ENCODE measurements at places on chromosomes 12 and 14.

GRCh38 chr12:106954462-106955376, 988 bp upstream of the TMEM263 start:
- DNase-seq: peak; percentile 64

DNA sequence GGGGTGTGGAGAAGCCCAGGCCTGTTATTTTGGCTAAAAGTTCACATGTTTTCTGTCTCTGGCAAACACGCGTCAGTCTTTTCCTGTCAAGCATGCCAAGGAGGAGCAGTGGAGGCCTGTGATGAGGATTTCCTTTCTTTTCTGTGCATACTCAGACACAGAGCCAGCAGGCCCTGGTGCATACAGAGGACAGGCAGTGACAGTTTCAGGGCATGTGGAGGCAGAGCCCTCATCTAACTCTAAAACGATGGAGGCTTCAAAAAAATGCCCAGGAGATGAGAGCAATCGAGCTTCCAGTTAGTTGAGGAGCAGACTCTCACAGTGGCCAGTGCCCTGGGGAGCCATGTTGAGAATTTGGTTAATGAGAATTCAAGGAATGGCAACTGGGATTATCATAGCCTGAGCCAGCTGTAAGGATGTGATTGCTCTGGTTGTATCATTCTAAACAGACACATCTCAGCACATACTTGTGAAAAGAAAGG, 66.5 kb downstream of the TRAFD1 start:
- DNase-seq: no peak

GRCh38 chr12:68349220-68349621, 17.1 kb upstream of the MDM1 start:
- no peak for DNase-seq

DNA sequence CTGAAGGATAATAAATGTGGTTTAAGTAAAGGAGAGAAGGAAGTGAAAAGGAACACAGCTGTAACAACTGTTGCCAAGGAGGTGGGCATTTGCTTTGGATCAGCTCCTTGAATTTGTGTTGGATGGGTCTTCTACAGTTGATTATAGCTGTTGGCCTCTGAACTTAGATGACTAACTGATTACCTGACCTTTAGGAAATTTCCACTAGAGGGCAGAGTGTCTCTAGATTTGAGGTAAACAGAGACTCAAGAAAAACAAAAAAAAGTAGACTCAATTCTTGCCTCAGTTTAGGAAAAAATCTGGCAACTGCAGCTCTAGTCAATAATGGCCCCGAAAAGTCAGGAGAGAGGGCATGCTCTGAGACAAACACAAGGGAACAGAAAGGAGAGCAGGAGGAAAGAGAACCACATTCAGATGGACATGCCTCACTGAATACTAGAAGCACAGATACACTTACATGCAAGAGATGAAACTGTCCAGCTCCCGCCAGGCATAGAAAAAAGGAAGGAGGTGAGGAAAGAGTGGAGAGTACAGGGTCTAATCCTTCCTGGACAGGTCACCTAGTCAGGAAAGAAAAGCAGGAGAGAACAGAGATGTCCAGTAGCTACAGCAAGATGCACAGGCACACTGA, 20.6 kb downstream of the COX14 start:
- DNase-seq: no peak

- no peak for DNase-seq
These were observed 37.0 kb downstream of the WASHC3 start for GRCh38 chr12:102024765-102025164.

DNA sequence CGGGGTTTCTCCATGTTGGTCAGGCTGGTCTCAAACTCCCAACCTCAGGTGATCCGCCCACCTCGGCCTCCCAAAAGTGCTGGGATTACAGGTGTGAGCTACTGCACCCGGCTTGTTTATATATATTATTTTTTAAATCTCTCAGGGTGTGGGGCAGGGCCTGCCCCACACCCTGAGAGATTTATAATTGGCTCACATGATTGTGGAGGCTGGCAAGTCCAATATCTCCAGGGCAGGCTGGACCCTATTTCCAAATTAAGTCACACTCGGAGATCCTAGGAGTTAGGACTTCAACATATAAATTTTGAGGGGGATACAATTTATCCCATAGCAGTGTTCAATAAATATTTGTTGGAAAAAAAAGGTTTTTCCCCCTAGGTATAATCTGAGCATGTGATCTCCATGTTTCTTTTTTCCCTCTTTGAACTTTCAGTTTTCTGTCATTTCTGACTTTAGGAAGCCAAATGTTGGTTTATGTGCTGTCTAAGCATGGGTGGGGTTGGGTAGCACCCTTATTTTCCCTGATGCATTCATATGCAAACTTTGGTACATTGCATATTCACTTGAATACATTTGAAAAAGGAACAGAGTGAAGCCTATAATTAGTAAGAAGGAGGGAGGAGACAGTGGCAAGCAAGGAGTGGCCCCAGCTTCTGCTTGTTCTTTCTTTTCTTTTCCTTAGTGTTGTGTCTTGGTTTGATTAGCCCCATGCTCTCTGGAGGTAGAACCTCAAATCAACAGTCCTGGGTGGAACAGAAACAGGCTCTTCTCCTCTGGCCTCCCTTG, 8.7 kb upstream of the A2ML1 start:
- DNase-seq: no peak

DNA sequence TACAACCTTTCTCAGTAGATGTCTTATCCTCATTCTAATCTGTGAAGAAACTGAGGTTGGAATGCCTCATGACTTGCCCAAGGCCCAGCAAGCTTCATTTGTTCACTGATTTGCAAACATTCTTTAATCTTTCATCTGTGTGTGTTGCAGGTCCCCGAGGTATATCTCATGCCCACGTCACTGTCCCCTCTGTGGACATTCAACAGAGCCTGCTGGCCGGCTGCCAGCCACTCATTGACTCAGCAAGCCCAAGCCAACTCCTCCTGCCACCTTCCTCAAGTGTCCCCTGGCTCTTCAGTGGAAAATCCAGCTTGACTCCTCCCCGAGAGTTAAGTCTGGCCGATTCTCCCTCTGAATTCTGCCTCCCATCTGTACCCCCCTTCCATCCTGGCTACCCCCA, 1.9 kb upstream of the DCAF4 start:
- DNase-seq: no peak

DNA sequence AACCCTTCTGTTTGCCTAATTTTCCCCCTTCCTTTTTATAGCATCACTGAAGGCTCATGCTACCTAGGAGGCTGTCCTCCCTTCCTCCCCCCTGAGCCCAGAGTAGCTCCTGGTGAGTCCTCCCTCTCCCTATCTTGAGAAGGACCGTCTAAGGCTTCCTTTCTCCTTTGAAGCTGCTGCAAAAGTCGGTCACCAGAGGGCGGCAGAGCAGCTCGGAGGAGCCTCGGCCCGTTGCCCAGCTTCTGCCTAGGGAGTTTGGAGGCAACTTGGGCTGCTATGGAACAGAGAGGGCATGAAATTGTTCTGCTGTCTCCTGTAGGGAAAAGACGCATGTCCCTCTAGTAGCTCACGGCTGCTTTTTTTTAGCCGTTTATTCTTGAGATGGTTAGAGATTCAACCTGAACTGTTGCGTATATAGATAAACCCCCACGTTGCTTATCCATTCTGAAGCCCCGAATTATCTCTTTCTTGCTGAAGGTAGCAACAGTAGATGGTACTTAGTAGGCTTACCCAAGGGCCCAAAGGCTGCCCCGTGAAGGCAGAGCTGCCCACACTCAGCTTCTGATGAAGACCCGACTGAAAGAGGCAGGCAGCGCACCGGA, 5.7 kb downstream of the WNT5B start:
- DNase-seq: peak; percentile 84

GRCh38 chr14:90536092-90536491, 139.3 kb downstream of the CALM1 start:
- DNase-seq: no peak

GRCh38 chr12:19021646-19022045, 107.9 kb upstream of the PLEKHA5 start:
- DNase-seq: no peak

- DNase-seq: no peak
These were observed 18.3 kb downstream of the ADGRD1 start for GRCh38 chr12:130971925-130972585.

- DNase-seq: peak; percentile 9
These were observed 29.2 kb downstream of the GALNT16 start for GRCh38 chr14:69288956-69289705.

DNA sequence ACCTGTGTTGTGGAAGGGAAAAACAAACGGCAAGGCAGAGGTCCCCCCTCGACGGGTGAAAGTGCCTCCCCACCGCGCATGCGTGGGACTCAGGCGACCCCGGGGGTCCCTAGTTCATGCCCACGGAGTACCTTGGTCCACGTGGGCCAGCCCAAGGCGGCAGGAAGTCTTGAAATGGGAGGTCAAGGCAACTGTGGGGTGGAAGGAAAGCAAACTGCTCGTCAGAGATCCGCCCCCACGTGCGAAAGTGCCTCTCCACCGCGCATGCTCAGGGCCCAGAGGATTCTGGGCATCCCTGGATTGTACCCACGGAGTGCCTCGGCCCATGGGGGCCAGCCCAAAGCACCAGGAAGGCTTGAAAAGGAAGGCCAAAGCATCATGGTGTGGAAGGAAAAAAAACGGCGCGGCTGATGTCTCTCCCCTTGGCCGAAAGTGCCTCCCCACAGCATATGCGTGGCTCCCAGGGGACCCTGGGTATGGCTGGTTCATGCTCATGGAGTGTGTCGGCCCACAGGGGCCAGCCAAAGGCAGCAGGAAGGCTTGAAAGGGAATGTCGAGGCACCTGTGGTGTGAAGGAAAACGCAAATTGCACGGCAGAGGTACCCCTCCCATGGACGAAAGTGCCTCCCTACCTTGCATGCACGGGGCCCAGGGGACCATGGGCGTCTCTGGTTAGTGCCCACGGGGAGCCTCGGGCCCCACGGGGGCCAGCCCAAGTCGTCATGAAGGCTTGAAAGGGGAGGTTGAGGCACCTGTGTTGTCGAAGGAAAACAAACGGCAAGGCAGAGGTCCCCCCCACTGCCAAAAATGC, 369.7 kb downstream of the ALG10 start:
- DNase-seq: peak; percentile 22

DNA sequence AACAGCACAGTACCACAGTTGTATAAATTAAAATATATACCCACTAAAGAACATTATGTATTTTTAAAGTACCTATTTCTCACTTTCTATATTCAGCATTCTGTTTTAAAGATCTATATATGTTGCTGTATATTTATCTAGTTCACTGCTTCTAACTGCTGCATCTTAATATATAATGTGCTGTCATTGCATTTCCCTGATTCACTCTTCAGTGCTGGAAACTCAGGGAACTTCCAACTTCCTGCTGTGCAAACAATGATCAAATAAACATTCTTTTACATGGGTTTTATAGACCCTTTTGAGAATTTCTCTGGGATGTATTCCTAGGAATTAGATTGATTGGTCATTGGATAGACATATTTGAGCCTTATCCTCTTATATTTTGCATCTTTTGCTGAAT, 379.1 kb downstream of the APAF1 start:
- no peak for DNase-seq

GRCh38 chr14:92353447-92353846, 30.5 kb downstream of the SLC24A4 start:
- no peak for DNase-seq

DNA sequence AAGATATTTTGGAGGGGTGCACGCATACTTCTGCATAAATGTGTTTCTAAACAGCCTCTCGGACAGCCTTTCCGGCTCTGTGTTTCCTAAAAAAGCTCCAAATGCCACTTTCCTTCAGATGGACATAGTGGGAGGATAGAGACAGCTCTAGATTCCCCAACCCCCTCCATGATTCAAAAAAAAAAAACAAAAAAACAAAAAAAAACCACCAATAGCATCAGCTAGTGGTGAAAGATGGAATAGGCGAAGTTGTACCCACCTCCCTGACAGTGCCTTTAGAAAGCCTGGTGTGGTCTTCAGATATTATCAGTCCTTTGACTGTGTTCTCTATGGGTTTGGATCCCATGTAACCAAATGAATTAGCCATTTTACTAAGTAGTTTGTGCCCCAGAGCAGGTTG, 94.1 kb downstream of the PHETA1 start:
- DNase-seq: no peak

- peak; percentile 90 for DNase-seq
These were observed 16.8 kb upstream of the MYL2 start for GRCh38 chr12:110937104-110937641.

DNA sequence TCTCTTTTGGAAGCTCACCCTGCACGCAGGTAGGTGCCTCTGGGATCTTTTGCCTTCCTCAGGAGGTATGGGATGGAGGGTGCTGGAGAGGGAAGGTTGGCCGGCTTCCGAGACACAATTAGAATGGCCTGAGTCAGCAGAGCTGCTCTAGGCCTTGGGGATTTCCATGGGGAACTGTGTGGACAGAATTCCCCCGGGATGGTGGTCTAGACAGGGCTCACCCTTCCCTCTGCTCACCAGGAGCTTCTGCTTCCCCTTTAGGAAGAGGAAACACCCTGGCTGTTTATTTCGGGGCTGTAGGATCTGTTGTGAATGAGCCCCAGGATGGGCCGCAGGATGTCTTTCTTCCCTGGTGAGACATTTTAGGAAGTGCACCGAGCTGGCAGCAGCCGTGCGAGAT, 43.7 kb upstream of the TMED10 start:
- no peak for DNase-seq

GRCh38 chr12:92629349-92630065, 73.3 kb upstream of the PLEKHG7 start:
- no peak for DNase-seq

DNA sequence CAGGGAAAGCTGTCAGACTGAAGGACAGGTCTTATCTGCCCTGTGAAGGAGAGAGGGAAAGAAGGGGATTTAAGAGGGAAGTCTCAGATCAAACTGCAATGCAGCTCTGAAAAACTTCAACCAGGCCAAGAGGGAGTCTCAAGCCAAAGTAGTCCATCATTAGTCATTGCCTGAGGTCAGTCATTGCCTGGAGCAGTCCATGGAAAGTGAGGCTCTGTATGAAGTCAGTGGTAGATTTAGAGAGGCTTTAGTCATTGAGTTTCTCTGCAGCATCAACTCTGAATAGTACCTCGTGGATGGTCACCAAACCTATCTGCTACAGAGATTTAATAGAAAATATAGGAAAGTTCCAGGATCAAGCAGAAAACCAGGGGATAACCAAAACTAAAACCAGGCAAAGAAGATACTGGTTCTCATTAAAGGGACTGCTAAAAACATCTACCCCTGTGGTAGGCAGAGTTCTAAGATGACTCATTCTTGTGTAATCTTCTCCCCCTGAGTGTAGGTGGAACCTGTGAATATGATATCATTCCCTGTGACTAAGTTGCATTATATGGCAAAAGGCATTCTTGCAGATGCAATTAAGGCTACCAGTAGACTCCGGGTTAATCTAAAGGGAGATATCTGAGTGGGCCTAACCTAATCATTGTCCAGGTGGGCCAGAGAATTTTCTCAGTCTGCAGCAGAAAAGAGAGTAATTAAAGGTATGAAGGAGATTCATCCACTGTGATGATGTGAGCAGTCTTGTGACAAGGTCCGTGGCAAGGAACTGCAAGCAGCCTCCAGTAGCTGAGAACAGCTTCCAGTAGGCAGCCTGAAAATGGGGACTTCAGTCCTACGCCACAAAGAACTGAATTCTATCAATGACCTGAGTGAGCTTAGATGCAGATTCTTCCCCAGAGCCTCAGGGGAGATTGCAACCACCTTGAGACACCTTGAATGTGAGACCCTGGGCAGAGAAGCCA, 123.1 kb downstream of the GALC start:
- no peak for DNase-seq

GRCh38 chr12:131721548-131721947, 10.7 kb downstream of the SFSWAP start:
- no peak for DNase-seq

- peak; percentile 43 for DNase-seq
These were observed 186.2 kb upstream of the C14orf180 start for GRCh38 chr14:104393199-104393897.

GRCh38 chr14:84546236-84546635, 983.7 kb upstream of the FLRT2 start:
- no peak for DNase-seq
